Pericardium fibroblast (primary cell): ENCODE measurements at places on chromosomes 6 and 20. TPM values are rescaled to one million over a fixed set of nuclear protein-coding genes. Genes with fewer than 3 reads are reported as not detected.

Gene TFAP2B
- total RNA-seq, result not detected in 2 replicates

Gene POLR1H
- total RNA-seq, result 23.1 and 26.1 TPM in 2 replicates

Gene EYS
- not detected in 2 replicates for total RNA-seq

Gene EMILIN3
- total RNA-seq, result 0.09 and 1.2 TPM in 2 replicates

Gene PIM1
- total RNA-seq, result 36.3 and 46.6 TPM in 2 replicates

Gene ELOVL2
- total RNA-seq, result 0.09 and 3.5 TPM in 2 replicates

Gene NCOA3
- total RNA-seq, result 30.0 and 35.6 TPM in 2 replicates

Gene HLA-B
- 77.2 and 211 TPM in 2 replicates for total RNA-seq

Gene TMEM74B
- not detected in 2 replicates for total RNA-seq

Gene SLC32A1
- not detected in 2 replicates for total RNA-seq

Gene AVP
- total RNA-seq, result not detected in 2 replicates

Gene POPDC3
- total RNA-seq, result 2.7 and 26.6 TPM in 2 replicates

Gene HDAC2
- total RNA-seq, result 30.3 and 46.8 TPM in 2 replicates

Gene NKAIN2
- total RNA-seq, result 0.09 TPM in 1 of 2 replicates, not detected in the other

Gene RBPJL
- not detected in 2 replicates for total RNA-seq
